Activated T-cell treated with anti-CD3 and anti-CD28 coated beads for 4 hours (primary cell): ENCODE measurements at places on chromosomes 6 and 20.

DNA sequence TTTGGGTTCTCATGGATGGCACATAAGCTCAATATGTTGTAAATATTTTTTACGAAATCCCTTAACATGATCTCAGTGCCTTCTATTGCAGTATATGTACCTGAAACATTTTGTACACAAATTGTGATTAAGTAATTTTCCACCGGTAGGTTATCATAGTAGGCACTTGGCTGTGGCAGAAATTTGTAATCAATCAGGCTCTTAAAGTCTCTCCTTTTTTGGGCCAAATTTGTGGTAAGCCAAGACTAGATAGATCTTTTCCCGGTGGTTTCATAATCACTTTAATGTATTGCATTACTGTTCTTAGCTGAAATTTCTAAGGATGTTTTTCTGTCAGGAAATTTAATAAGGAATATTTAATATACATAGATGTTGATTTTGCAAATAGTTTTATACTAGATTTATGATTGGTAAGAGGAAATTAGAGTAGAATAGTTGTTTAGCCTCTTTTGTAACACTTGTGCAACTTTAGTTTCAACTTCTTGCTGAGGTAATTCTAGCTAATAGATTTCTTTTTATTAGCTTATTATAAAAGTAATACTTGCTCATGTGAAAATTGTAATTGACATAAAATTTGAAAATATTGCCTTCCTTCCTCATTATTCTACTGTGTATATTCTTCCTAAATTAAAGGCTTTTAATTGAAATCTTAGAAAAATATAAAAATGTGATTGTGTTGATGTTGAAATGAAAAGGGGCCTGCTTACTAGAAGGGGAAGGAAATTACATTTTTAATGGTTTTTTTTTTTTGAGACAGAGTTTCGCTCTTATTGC, 3.2 kb downstream of the PCMT1 start:
- DNase-seq, result no peak

- DNase-seq, result no peak
These were observed 120.5 kb downstream of the CD164 start for GRCh38 chr6:109261811-109262210.

GRCh38 chr20:23669327-23669726, 19.5 kb downstream of the CST4 start:
- no peak for DNase-seq

- no peak for DNase-seq
These were observed 58.2 kb upstream of the TNFAIP3 start for GRCh38 chr6:137808836-137809315.
